ENCODE measurements at places on chromosomes 4 and X.

DNA sequence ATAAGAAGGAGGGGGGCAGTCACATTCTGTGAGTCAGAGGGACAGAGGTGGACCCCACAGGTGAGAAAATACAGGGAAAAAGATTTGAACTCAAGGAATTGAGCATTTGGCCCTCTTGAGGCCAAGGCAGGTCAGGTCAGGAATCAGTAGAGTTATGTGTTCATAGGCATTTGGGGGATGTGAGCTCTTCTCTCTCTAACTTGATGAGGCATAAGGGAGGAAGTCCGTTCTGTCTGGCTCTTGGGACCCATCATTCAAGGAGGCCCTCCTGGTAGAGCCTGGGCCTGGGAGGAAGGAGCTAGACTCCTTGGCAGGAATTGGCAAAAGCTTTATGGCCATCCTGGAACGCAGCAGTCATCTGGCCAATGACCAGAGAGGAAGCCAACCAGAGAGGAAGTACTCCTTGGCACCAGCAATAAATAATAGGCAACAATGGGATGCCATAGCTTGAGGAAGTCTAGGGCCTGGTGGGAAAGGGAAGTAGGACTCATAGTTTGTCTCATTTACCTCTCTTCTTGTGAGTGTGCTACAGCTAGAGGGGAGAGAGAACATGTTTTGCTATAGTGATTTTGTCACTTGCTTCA, 53.0 kb downstream of the MSN start:
- no peak for DNase-seq

DNA sequence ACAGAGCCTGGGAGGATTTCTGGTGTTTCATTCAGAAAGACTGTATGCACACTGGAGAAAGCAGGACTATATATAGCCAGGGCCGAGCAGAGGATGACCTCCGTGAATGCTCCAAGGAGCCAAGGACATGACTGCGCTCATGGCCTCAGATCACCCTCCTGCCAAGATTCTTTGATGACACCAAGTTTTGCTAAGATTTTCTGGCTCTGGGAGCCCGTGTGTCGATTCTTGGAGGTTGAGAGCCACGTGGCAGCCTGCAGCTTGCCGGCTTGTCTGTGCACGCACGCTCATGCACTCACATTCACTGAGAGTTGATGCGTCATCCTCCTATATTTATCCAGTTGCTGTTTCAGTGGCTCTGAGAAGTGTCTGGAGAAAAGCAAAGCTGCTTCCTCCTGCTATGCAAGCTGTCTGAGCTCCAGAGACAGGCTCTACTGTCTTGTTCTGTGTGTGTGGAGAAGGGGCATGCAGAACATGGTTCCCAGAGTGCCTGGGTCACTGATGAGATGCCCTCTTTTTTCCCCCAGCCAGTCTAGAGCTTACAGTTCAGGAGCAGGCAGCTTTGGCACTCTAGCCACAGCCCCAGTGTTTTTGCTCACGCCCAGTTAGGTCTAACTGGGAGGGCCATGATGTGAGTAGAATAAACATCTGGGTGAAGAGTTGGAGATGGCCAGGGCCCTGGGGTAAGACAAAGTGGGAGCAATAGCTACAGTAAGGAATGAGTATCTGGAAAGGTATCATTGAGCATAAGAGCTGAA, 64.9 kb upstream of the SCOC start:
- DNase-seq = no peak

DNA sequence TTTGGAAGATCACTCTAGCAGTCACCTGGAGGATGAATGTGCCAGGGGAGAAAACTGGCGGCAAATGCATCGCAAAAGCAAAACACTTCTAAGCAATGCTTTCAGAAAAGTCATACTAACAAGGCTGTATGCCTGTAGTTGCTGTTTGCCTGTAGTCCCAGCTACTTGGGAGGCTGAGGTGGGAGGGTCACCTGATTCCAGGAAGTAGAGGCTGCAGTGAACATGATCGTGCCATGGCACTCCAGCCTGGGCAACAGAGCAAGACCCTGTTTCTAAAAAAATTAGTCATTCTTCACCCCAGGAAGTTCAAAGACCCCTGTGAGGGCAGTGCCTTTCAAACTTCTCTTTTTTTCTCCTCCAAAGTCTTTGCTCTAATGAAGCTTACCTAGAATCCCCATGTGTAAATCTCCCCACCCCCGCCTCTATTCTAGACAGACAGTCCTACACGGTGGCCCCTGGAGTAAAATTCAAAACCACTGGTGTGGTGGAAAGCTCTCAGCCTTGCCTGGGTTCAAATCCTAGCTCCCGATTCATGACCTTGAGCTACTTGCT, 5.5 kb downstream of the SOWAHD start:
- no peak for DNase-seq

GRCh38 chrX:132750331-132751062, 207.9 kb downstream of the HS6ST2 start:
- no peak for DNase-seq

DNA sequence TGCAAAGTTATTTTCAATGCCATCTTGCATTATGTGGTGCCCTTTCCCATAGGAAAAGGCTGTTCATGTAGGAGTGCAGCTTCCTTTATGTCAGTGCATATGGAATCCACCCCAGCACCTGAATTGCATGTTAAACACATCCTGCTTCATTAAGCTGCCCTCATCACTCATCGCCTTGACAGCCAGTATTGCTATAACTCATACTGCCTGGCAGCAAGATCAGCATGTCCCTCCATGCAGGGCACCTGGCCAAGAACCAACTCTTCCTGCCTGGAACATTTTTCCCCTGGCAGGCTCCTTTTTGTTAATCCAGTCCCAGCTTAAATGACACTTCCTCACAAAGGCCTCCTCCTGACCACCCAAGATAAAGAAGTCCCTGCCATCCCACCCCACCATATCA, 23.5 kb upstream of the CA5B start:
- no peak for DNase-seq

- no peak for DNase-seq
These were observed 63.1 kb upstream of the FREM3 start for GRCh38 chr4:143763587-143763986.
